ENCODE measurements at places on chromosomes 5 and 9.

GRCh38 chr5:132414634-132415378 is 45.3 kb downstream of the SLC22A5 start:
- no peak for DNase-seq

- DNase-seq: no peak
Observed at GRCh38 chr5:103244398-103244797, 14.2 kb upstream of the MACIR start.

DNA sequence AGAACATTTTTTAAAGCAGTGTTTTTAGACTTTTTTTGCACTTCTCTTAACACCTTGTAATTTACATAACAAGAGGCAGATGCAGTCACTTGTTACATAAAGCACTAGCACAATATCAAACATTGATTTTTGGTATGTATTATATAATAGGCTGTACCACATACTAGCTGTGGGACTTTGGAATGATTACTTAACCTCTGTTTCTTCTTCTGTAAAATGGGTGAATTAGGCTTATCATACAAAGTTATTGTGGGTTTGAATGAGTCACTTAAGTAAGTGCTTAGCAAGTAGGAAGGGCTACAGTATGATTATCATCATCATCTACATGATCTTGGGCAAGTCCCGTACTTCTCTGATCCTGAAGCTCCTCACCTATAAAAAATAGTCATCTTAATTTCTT is 2.1 kb downstream of the FAM81B start:
- DNase-seq: no peak

- DNase-seq: no peak
Observed at GRCh38 chr5:22560147-22560546, 293.0 kb downstream of the CDH12 start.

Measured in T follicular helper cell (primary cell).